ENCODE measurements at places on chromosomes 6 and 20.

DNA sequence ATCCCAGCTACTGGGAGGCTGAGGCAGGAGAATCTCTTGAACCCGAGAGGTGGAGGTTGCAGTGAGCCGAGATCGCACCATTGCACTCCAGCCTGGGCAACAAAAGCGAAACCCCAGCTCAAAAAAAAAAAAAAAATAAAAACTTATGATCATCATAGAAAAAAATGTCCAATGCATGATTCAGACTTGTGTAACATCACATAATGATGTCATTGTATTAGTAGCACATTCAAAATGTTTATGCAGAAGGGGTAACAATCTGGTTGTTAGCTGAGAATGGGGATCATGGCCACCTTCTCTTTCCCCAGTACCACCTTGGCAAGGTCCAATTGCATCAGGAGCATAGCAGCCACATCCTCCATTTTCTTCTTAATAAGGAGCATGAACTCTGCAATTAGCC is 137.6 kb upstream of the MARCKS start:
- DNase-seq: no peak

GRCh38 chr6:127966616-127967015 is 65.8 kb upstream of the THEMIS start:
- no peak for DNase-seq

- no peak for DNase-seq
Measured at GRCh38 chr6:151388997-151389617, 2.3 kb downstream of the ZBTB2 start.

DNA sequence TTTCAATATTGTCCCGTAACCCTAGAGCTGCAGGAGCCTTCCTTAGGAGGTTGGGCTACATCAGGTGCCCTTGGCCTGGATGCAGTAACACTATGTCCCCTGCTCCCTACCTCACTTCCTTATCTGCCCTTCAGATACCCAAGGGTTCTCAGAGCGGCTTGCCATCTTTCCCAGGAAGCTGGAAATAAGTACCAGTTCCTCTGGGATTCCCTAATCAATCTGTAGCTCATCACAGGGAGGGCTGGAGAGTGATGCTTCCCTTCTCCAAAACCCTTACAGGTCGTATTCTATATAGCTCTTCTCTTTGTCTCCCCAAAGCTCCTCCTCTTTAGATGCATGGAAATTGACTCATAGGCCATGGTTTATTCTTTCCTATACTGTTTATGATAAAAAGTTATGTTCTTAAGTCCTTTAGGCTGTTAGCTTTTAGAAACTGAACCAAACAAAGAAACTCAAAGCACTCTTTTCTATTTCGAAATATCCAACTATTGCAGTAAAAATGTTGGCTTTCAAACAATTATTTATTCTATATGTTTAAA is 4.2 kb downstream of the MYCT1 start:
- DNase-seq: no peak

- DNase-seq: peak; percentile 68
Measured at GRCh38 chr6:30006170-30007131, 54.6 kb upstream of the POLR1H start.

DNA sequence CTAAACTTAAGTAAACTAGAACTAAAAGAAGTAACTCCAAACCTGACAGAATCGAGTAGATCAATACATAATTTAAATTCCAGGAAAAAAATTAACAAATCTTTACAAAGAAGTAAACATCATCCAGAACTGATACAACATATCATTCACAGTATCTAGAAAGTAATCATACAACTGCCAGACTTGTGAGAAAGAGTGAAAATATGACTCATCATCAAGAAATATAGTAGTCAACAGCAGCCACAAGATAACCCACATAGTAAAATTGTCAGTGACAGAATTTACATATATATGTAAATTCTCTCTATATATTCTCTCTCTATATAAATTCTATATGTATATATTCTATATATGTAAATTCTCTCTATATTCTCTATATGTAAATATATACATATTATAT is 242.8 kb upstream of the RGS17 start:
- DNase-seq: no peak

DNA sequence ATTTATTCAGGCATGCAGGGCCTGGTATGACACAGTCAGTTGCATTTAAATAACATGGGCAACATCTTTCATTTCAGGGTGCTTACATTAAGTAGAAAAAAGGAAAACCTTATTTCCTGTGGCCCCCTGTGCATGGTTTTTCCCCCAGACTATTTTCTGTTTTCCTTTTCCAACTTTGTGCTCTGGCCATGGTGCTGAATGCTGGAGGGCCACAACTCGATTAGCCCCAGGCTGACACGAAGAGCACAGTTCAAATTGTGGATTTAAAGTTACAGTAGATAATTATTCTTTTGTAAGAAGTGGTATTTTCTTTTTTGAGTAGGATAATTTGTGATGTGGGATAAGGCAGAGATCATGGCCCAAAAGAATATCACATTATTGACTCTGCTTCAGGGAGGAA is 332.0 kb downstream of the HAO1 start:
- no peak for DNase-seq

GRCh38 chr6:135440087-135440792 is 57.3 kb downstream of the AHI1 start:
- DNase-seq: no peak

DNA sequence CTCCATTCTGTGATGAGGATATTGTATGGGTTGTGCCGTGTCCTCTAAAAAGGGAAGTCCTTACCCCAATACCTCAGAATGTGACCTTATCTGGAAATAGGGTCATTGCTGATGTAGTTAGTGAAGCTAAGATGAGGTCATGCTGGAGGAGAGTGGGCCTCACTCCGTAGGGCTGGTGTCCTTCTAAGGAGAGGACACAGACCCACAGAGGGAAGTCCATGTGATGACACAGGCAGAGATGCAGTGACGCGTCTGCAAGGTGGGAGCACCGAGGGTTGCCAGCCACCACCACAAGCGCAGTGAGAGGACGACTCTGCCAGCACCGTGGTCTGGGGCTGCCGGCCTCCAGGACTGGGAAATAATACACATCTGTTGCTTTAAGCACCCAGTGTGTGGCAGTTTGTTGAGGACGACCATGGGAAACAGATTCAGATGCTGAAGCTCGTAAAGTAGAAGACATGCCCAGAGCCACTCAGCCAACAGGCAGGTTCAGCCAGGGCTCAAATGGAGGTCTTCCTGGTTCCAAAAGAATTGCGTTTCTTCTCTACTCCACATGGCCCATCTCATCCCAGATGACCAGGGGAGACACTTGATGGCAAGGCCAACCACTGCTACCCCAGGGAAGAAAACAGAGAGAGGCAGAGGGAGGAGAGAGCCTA is 59.2 kb upstream of the DUSP22 start:
- DNase-seq: no peak

GRCh38 chr20:32040142-32040953 is 11.7 kb upstream of the HCK start:
- no peak for DNase-seq

GRCh38 chr6:12483712-12484111 is 193.6 kb downstream of the EDN1 start:
- DNase-seq: peak; percentile 33

- DNase-seq: no peak
Measured at GRCh38 chr6:167588920-167589614, 237.6 kb upstream of the AFDN start.

GRCh38 chr6:25612666-25613065 is 39.3 kb upstream of the SCGN start:
- no peak for DNase-seq

- DNase-seq: no peak
Measured at GRCh38 chr20:45350217-45350616, 2.0 kb upstream of the SDC4 start.

GRCh38 chr6:153015094-153015640 is 12.7 kb upstream of the MTRF1L start:
- no peak for DNase-seq

GRCh38 chr6:10418361-10418861 is 3.5 kb upstream of the TFAP2A start:
- DNase-seq: no peak

GRCh38 chr20:50044353-50044960 is 61.7 kb downstream of the SNAI1 start:
- DNase-seq: no peak

GRCh38 chr6:4125933-4126864 is 9.2 kb downstream of the ECI2 start:
- DNase-seq: peak; percentile 62

- DNase-seq: no peak
Measured at GRCh38 chr20:48849299-48849698, 21.5 kb upstream of the PREX1 start.

GRCh38 chr6:15287670-15288375 is 42.0 kb downstream of the JARID2 start:
- DNase-seq: no peak

DNA sequence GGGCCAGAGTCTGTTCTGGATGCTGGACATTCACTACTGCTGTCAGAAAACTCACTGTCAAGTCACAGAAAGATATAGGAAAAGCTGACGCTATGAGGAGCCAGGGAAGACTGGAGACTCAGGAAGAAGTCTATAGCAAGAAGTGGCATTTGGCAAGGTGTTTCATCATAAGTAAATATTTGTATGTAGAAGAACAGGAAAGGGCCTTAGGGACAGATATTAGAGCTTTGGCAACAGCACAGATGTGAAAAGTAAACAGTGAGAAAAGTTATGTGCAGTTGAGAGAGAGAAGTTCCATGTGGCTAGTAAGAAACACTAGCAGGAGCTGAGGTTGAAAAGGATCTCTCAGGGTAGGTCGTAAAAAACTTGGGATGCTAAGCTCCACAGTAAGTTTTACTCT is 868.9 kb downstream of the PHF3 start:
- DNase-seq: no peak

DNA sequence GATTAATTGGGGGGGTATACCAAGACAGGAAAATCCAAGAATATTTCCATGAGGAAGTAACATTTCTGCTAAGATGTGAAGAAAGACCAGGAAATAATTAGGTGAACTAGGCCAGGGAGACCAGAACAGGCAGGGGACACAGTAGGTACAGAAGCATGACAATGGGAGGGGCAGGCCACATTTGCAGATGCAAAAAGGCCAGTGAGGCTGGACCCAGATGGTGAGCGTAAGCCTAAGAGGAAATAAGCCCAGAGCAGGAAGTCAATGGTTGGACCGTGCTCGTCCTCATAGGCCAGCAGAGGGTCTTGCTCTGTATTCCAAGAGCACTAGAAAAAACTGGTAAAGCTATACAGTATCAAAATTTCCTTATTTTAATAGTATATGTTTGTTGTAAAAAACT is 9.4 kb downstream of the CEP162 start:
- no peak for DNase-seq

DNA sequence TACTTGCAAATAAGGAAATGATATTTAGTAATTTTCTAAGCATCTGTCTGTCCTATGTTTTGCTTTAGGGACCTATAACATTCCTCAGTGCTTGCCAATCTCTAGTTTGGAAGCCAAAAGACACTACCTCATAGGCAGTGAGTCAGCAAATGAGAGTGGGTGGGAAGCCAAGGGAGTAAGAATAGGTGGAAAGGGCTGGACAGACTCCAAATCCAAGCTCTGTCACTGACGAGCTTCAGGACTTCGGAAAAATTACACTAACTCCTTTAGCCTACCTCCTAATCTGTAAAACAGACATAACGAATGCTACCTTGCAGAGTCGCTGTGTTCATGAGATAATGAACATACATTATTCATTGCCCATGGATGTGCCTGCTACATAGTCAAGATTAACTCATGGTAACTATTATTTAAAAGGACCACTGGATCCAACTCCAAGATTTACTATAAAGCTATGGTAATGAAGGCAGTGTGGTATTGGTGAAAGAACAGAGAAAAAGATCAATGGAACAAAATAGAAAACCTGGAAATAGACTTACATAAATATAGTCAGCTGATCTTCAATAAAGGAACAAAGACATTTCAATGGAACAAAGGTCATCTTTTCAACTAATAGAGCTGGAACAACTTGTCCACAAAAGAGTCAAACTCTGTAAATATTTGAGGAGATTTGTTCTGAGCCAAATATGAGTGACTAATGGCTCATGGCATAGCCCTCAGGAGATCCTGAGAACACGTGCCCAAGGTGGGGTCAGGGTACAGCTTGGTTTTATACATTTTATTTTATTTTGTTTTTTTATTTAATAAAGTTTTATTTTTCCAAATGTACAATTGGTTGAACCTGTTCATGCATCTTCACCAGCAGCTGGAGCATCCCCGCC is 64.1 kb downstream of the FAM50B start:
- peak; percentile 68 for DNase-seq

DNA sequence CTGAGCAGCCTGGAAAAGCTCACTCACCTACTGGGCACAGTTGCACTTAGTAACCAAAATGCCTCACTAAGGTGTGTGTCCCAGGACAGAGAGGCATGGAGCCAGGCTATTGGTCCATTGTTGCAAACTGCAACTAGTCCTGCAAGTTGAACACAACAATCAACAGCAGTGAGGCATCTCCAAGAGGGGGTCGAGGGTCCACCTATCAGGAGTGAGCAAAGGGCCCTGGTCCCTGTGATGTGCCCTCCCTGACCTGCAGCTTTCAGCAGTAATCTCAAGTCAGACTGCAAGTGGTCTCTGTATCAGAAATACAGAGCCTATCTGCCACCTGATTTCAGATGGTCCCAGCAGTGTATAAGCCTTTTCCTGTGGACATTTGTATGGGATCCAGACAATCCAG is 50.2 kb upstream of the TGM3 start:
- DNase-seq: no peak

All from small intestine (tissue), 16 donors.